ENCODE measurements at places on chromosomes 4 and X.
A peak's percentile ranks its signal among the peaks of the same experiment; 100 is the strongest.

DNA sequence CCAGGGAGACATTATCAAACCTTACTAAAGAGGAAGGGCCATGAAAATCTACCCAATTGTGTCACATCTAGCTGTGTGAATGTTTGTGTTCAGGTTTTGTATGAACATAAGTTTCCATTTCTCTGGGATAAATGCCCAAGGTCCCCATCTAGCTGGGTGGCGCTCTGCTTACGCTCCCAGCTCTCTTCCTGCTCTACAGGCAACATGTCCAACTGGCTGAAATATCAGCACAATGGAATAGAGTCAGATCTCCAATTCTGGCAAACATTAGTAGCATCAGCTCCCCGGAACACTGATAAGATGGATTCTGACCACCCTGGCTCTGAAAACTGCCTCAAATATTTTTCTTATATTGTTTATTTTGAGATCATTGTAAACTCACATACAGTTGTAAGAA, 74.8 kb downstream of the IRF2 start:
- no peak for DNase-seq

- no peak for DNase-seq
Observed at GRCh38 chr4:112110059-112110425, 35.2 kb upstream of the FAM241A start.

DNA sequence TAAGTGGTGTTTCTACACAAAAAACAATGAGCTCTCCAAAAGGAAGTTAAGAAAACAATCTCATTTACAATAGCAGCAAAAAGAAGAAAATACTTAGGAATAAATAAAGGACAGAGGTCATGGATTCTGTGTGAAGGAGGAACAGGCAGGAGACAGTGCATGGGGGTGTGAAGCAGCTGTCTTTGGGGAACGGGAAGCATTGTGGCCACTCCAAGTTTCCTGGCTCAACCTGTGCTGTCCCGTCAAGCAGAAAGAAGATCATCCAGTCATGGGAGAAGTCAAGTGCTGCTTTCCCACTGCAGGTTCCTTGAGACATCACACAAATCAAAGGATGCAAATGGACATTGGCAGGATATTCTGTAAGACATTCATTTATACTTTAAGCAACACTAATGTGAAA, 66.1 kb upstream of the MAML3 start:
- DNase-seq = no peak

DNA sequence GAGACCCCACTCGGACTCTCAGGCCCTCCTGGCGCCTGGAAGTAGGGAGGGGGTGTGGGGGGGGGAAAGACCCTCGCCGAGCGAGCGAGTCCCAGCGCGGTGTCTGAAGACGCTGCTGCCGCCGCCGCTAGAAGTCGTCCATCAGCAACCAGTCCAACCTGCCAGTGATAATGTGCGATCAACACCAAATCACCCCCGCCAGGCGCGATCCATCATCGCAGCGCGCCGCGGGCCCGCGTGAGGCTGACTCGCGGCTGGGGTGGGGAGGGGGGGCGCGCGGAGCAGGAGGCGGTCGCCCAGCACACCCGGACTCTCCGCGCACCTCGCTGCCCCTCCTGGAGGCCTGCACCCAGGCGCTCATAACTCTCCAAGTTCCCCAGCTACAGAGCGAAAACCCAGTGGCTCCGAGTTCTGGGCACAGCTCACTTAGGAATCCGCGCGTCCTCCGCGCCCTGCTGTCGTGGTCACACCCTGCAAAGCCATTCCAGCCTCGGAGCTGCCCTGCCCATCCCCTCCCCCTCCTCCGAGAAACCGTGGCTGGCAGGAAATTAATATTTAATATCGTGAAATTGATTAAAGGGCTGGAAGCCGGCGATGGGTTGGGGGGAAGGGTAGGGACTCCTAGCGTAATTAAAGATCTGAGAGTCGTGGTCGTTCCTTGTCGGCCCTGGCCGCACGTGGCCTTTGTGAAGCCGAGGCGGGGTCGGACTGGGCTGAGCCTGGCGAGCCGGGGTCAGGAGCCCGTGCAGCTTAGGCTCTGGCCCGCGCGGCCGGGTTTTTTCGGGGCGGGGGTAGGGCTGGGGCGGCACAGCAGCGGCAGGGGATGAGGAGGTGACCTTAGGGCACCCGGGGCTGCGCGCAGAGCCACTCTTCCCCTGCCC, 58.1 kb upstream of the BCOR start:
- DNase-seq = no peak

- DNase-seq = no peak
Observed at GRCh38 chr4:41882625-41883347, 52.4 kb upstream of the TMEM33 start.

DNA sequence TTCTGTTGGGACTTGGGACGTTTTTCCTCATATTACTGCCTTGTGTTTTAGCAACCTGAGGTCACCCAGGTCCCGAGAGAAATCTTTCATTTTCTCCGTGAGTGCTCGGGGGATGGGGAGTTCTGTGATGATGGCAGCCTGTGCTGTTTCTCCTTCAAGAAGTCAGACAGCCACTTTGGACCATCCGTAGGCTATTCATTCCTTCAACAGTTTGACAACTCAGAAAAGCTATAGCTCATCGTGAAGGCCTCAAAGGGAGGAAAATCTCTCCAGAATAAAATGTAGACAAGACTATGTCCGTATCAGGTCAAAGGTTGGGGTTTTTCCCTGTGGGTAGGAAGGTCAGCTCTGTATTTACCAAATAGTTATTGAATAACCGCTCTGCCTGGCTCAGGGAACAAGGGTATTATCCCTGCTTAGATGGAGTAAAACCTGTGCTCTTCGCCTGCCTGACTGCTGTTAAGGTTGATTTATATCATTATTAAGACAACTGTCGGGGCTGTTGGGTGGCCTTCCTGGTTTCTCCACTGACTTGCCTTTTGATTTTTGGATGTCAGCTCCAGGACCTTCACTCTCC, 36.6 kb downstream of the FAM114A1 start:
- DNase-seq = no peak

DNA sequence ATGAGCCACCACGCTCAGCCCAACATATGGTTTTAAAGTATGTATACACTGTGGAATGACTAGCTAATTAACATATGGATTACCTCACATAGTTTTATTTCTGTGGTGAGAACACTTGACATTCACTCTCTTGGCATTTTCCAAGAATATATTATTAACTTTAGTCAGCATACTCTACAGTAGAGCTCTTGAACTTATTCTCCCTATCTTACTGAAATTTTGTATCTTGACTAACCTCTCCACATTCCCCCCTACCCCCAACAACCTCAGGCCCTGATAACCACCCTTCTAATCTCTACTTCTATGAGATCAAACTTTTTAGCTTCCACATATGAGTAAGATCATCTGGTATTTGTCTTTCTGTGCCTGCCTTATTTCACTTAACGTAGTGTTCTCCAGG, 38.6 kb upstream of the AGA start:
- DNase-seq = no peak

- no peak for DNase-seq
Observed at GRCh38 chr4:40350627-40351227, 15.6 kb downstream of the CHRNA9 start.

DNA sequence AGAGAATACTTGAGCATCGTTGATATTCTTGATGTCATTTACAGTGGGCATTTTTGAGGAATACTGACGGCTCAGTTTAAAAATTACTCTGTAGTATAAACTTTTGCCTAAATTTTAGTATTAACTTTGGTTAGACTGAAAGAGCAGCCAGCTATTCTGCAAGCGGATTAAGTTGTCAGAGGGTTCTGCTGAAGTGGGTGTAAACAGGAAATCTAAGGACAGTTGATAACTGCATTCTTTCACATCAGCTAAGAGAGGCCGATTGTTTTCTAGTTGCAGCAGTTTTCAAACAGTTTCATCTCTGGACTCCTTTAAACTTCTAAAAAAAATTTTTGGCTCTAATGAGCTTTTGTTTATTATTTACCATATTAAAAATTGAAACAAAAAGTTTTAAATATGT, 149.6 kb downstream of the RAPGEF2 start:
- no peak for DNase-seq

- DNase-seq = no peak
Observed at GRCh38 chr4:184400375-184400870, 73.9 kb downstream of the IRF2 start.

GRCh38 chrX:72312311-72312940, 6.7 kb upstream of the CITED1 start:
- DNase-seq = no peak

DNA sequence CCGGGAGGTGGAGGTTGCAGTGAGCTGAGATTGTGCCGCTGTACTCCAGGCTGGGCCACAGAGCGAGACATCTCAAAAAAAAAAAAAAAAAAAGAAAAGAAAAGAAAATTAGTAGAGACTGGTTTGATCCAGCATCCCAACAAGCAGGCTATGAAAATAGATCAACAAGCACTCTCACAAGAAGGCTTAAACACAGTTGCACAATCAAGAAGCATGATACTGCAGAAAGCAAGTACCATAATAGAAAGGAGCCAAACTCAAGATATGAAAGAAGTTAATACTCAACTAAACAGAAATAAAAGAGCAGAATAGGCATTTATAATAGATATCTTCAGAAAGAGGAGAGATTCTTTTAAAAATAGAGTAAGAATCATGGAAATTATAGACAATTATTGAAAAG, 10.6 kb downstream of the TLR6 start:
- no peak for DNase-seq

GRCh38 chr4:20528508-20528907, 171.8 kb upstream of the PACRGL start:
- DNase-seq = no peak

DNA sequence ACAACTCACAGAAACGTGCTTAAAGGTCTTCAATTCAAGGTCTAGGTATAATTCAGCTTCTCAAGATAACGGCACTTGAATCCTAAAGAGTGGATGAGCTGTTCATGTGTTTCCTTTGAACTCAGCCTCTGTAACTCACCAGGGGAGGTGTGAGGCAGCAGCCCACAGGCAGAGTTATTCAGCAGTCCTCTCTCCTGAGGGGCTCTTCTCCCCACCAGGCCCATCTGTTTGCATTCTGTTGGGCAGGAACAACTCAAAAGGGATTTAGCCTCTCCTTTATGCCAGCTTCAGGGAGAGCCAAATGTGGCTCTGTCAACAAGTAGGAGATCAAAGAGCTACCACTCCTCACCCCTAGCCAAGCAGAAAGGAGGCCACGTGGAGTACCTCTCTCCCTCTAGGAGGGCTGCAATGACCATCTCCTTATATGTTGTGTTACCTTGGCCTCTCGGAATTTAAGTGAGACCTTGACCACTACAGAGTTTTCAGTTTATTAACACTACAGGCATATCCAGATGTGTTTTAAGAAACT, 151.2 kb downstream of the SPATA18 start:
- DNase-seq = no peak

- DNase-seq = no peak
Observed at GRCh38 chr4:189838821-189839497, 101.7 kb upstream of the FRG1 start.

- DNase-seq = no peak
Observed at GRCh38 chr4:117249333-117249732, 164.0 kb upstream of the TRAM1L1 start.

- DNase-seq = no peak
Observed at GRCh38 chrX:97401154-97401553, 517.4 kb downstream of the RPA4 start.

- no peak for DNase-seq
Observed at GRCh38 chr4:84482564-84483563, 16.2 kb downstream of the NKX6-1 start.

DNA sequence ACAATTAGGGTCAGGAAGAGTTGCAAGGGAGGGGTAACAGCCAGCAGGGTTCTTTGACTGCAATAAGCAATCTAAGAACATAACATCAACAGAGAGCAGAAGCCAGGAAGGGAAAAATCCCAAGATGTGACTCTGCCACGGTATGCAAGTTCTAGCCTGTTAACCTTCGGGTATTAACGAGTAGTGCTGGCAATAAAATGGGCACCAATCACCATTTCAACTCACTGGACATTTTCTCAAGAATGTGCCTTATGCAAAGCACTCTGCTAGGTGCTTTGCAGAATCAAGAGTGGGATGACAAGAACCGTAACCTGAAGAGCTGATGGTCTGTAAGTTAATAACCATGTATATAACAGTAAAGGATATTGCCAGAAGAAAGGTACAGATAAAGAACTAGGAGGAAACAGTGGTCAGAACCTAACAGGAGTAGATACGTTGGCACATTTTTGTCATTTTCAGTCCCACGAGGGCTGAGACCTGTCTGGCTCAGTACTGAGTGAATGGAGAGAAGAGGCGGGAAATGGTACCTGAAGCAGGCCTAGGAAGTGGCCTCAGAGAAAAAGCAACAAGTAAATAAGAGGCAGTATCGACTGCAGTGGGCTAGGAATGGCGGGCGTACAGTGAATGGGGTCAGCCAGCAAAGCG, 2.7 kb downstream of the ELOVL6 start:
- DNase-seq = no peak

DNA sequence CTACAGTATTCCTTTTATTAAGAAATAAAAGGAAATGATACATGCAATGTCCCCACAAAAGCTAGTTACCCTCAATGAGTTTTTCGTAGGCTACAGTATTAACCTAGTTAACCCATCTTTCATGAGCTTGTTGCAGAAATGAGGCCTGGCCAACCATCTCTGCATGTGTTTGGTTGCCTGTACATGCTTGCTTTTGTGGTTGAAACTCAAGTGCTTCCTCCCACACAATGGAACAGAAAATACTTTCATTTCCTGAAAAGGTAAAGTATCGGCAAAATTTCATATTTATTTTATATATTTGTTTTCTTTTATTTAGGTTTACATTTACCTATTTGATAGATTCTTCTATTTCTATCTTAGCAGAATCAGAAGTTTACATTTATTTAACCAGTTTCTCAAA, 214.6 kb upstream of the FAM241A start:
- DNase-seq = no peak

GRCh38 chr4:165328101-165328425, 594 bp downstream of the MSMO1 start:
- DNase-seq = no peak

DNA sequence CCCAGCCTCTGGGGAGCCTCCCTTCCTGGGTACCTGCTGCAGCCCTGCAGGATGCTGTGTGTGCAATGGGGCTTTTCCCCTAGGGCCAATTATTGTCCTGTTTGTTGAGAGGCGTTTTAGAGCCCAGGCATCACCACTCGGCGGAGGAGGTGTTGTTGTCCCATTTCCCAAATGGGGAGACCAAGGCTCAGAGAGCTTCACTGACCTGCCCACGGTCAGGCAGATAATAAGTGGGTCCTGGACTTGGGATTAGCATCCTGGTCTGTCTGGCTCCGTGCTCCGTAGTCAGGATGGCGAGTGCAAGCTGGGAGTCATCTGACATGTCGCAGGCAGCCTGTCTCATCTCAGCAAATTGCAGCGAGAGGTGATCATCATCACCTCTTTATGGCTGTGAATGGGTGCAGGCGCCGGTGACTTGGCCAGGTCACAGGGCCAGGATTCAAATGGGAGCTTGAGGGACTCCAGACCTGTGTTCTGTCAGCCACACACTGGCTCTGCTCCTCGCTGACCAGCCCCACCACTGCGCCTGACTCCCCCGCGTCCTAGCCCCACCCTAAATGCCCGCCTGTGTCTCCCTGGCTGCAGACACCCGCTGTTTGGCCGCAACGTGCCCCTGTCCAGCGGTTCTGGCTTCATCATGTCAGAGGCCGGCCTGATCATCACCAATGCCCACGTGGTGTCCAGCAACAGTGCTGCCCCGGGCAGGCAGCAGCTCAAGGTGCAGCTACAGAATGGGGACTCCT, 16.6 kb downstream of the HTRA3 start:
- peak; percentile 79 for DNase-seq

GRCh38 chrX:397575-397974, 10.9 kb upstream of the PPP2R3B start:
- DNase-seq = no peak

GRCh38 chr4:4689694-4690440, 148.0 kb upstream of the STX18 start:
- no peak for DNase-seq
